ENCODE measurements at places on chromosomes 16 and 17.

GRCh38 chr17:31068291-31068690 lies 26.5 kb upstream of the NF1 start:
- peak; percentile 9 for DNase-seq

DNA sequence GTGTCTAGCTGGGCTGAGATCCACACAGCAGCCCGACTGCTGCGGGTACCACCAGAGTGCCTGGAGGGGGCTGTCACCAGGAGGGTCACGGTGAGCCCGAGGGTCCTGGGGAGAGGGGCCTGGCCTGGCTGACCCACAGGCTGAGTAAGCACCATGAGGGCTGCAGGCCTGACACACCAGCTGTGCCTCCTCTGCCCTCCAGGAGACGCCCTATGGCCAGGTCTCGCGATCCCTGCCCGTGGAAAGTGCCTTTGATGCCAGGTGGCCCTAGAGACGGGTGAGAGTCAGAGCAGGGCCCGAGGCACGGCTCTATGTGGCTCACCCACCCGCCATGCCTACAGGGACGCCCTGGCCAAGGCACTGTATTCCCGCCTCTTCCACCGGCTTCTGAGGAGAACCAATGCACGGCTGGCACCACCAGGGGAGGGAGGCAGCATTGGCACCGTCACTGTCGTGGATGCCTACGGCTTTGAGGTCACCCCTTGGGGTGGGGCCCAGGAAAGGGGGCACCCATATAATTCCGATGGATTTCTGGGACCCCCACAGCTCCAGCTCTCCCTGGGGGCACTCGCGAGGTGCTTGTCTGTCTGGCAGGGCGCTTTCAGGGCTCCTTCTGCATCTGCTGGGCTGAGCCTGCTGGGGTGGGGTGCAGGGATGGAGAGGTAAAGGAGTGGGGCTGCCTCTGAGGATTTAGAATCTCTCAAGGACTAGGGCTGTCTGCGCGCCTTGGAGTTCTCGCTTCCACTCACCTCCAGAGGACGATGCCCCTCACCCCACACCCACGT lies 7.1 kb downstream of the MYO15B start:
- DNase-seq = no peak

DNA sequence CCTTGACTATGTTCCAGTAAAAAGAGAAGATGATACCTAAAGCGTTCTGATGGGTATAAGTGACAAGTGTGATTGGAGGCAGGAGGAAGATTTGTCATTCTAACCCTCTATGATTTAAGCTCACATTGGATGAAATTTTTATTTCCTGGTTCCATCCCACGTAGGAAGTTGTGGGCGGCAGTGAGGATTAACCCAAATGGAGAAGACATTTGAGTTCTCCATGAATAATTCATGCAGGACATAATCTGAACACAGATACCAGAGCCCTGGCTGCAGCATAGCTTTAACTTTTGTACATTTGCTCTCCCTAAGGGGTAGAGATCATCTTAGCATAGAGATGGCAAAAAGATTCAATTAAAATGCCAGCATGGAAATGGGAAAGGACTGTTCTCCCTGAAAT lies 146.3 kb downstream of the SLC39A11 start:
- no peak for DNase-seq

DNA sequence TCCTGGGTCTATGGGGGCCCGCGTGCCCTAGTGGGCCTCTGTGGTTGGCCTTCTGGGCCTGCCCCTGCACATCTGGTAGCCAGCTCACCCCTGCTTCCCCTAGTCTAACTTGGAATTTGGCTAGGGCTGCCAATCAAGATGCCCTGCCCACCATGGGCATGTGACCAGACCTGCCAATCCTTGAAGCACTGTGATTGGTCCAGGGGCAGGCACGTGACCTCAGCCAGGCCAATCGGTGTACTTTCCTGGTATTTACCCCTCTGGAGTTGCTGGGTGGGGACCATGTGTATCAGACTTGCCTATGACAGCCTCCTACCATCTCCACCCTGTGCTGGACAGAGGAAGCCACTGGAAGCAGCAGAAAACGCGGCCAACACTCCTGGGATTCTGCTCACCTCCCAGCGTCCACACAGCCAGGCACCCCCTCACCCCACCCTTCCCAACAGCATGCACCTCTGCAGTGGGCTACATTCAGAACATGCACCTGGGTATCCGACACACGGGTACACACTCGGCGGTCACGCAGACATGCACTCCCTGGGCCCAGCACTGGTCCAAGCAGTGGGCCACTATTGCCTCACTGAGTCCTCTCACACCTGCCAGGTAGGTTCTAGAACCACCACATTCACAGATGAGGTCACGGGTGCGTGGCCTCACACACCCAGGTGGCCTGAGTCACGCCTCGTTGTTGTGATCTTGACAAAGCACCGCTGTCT lies 96.9 kb downstream of the RBFOX3 start:
- DNase-seq = no peak

- peak; percentile 77 for DNase-seq
These were observed at the start of gene PIK3R5 for GRCh38 chr17:8965394-8966168. TSS of gene PIK3R5 (minus strand) at chr17:8965707. CDS start at chr17:8911494, 54,213 bp downstream.

DNA sequence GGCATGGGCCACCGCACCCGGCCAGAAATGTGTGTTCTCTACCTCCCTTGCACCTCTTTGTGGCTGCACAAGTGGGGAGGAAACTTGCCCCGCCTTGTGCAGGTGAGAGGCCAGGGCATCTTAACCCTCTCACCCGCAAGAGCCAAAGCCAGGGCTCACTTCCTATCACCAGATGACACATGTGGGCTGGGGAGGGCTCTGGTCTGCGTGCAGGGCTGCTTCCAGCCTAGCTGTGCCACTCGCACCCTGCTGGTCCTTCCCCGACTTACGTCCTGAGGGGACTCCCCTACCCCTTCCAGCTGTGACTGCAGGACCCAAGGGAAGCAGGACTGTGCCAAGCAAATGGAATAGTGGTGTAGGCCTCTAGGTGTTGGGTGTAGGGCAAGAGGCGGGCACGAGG lies 6.9 kb downstream of the MIEF2 start:
- no peak for DNase-seq

DNA sequence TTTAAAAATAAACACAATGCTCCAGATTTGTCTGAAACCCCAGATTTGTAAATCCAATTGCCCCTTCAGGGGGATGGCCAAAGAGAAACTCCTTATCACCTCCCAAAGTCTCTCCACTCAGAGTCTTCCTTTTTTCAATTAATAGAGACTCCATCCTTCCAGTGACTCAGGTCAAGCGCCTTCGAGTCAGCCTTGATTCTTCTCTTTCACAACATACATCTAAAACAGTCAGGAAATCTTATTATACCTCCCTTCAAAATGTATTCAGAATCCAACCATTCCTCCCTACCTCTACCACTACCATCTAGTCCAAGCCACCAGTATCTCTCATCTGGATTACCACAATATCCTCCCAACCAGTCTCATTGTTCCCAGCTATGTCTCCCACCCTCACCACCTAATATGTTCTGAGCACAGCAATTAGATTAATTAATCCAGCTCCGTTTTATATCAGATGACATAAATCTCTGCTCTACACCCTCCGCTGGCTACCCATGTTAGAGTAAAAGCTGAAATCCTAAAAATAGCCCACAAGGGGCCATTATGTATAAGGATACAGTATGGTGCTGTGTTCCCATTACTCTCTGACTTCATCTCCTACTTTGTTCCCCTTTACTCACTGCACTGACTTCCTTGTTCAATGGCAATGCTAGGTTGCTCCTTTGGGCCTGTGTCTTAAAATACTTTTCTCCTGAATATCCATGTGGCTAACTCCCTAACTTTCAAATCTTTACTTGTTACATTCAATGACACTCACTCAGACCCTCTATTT lies 11.8 kb downstream of the SIAH1 start:
- DNase-seq = no peak

DNA sequence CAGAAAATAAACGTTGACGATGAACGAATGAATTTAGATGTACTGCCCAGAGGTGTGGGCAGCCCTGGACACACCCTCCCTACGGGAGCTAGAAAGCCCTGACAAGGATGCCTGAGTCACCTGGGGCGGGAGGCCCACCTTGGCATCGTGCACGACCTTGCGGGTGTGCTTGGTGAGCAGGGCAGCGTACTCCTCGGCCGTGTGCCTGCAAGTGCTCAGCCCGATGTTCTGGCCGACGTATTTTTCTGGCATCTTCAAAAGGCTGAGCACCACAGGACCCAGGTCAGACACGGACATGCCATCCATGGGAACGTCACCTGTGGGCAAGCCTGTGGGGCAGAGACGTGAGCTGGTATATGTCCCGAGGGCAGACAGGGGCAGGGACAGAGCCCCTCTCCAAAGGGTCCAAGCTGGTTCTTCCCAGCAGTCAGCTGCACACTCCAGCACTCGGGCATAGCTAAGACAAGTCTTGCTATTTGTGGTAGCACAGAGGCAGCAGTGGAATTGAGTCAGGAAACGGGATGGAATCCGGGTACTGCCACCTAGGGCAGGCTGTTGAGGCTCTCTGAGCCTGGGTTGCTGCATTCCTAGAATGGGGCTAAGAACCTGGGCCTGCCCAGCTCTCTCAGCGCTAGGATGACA lies 10.8 kb downstream of the NMRAL1 start:
- DNase-seq = no peak

- DNase-seq = no peak
These were observed 17.2 kb upstream of the UTP6 start for GRCh38 chr17:31918701-31919128.

DNA sequence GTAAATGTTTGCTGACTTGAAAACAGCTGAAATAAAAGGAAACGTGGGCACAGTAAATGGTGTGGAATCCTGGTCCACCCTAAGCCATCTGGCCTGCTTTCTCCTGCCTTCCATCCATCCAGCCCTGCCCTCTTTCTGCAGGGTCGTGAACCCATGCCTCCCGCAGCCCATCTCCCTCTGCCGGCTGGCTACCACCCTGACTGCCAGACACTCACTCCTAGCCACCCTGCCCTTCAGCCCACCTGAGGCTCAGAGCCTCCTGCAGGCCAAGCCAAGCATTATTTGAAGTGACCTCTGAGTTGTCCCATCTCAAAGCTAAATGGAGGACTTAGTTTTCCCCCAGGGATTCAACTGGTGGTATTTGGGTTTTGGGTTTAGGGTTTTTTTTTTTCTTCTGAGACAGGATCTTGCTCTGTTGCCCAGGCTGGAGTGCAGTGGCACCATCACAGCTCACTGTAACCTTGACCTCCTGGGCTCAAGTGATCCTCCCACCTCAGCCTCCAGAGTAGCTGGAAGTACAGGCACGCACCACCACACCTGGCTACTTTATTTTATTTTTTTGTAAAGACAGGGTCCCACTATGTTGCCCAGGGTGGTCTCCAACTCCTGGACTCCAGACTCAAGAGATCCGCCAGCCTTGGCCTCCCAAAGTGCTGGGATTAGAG lies 8.4 kb downstream of the ZDHHC1 start:
- DNase-seq = no peak

- no peak for DNase-seq
These were observed 675.3 kb downstream of the MAF start for GRCh38 chr16:78925083-78925767.

DNA sequence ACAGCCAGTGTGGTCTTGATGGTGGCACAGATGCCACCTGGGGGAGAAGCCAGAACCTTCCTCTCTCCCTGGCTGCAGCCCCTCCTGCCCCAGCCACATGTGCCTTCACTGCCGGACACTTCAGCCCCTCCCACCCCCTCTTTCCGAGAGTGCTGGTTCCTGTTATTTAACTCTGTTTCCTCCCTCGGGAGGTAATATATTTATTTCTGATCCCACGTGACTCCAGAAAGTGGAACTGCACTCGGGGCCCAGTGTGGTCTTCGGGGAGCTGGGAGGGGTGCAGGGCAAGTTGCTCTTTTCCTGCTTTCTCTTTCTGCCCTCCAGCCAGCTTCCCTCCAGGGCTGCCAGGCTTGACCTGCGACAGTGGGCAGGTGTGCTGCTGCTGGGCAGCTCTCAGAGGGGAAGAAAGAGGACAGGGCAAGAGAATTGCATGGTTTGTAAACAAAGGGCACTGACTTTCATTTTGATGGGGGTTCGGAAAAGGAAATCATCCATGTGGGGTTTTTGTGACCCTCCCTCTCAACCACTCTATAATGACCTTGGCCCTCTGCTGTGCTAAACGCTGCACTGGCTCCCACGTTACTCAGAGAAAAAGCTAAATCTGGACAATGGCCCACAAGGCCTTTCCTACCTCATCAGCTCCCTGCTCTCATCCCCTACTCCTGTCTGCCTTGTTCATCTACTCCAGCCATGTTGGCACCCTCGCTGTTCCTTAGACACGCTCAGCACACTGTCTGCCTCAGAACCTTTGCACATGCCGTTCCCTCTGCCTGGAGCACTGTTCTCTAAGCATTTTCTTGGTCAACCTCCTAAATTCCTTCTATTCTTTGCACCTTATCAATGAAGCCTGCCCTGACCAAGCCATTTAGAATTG lies 8.2 kb upstream of the CIITA start:
- no peak for DNase-seq

DNA sequence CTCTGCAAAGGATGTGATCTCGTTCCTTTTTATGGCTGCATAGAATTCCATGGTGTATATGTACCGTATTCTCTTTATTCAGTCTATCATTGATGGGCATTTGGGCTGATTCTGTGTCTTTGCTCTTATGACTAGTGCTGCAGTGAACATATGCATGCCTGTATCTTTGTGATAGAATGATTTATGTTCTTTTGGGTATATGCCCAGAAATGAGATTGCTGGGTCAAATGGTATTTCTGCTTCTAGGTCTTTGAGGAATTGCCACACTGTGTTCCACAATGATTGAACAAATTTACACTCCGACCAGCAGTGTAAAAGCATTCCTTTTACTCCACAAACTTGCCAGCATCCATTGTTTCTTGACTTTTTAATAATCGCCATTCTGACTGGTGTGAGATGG lies 60.2 kb upstream of the ADORA2B start:
- no peak for DNase-seq

DNA sequence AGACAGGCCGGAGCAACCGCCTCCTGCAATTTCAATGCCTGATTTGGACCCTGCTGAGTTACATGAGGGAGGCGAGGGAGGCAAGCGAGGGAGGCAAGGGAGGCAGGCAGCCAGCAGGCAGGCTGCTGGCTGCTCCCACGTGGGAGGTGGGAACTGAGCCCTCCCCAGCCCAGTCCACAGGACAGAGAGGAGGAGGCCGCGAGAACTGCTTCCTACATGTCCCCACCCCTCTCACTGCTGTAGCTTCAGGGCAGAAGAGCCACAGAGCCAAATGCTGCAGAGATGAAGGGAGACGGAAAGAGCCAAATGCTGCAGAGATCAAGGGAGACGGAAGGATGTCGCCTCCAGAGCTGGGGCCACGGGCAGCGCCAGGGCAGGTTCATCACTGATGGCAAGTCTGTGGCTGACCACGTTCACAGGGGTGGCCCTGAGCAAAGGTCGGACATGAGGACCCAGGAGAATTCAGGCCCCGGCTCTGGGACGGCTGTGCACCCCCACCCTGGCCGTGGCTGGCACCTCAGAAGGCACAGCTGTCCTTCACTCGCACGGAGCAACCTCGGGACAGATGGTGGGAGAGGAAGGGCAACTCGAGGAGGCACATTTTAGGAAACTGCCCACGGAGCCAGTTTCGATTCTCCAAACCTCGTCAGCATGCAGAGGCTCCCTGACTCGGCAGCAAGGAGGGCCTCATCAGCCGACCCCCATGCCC lies 21.5 kb downstream of the RPH3AL start:
- no peak for DNase-seq
